Upper lobe of right lung (tissue), 1 donor: ENCODE measurements at places on chromosomes 3 and 15. TPM values are rescaled to one million over a fixed set of nuclear protein-coding genes. Genes with fewer than 3 reads are reported as not detected.

Gene COMMD4
- 57.5 TPM for total RNA-seq

Gene IQCH
- total RNA-seq, result 0.93 TPM

Gene SEMA5B
- 2.3 TPM for total RNA-seq

Gene PAK2
- 77.8 TPM for total RNA-seq

Gene KCNMB3
- total RNA-seq, result 2.5 TPM

DNA sequence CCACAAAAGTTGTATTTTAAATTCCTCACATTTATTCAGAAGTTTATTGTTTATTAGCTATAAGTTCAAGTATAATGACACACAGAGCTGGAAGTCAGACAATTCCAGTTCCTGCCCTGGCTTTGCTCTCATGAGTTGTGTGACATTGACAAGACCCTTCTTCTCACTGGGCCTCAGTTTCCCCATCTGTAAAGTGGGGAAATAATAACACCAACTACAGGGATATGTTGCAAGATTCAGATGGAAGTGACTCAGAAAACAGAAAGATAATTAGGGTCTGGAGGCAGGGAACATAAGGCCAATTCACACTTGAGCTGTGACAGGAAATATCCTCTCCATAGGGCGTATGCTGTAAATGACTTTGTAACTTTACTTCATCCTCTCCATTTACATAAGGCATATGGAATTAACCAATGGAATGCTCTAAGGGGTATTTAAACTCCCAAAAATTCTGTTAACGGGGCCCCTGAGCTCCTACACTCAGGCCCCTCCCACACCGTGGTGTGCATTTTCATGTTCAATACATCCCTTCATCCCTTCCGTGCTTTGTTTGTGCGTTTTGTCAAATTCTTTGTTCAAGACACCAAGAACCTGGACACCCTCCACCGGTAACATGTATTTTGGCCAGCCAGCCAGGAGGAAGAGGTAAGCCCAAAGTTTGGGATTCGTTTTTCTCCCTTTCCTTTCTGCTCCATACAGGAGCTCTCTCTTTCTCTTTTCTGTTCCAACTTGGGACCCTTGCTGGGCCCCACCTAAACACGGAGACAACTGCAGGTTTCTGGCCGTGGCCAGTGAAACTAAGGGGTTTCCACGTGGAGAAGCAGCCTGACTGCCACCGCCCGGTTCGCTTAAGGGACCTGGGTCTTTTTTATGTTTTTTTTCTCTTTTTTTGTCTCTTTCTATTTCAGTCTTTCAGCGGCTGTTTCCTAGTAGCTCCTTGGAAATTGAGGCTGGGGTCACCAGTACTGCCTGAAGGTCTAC is 16.9 kb downstream of the CYP11A1 start:
- DNase-seq, result no peak

GRCh38 chr3:59288951-59289350 is 239.1 kb upstream of the CFAP20DC start:
- DNase-seq, result no peak

DNA sequence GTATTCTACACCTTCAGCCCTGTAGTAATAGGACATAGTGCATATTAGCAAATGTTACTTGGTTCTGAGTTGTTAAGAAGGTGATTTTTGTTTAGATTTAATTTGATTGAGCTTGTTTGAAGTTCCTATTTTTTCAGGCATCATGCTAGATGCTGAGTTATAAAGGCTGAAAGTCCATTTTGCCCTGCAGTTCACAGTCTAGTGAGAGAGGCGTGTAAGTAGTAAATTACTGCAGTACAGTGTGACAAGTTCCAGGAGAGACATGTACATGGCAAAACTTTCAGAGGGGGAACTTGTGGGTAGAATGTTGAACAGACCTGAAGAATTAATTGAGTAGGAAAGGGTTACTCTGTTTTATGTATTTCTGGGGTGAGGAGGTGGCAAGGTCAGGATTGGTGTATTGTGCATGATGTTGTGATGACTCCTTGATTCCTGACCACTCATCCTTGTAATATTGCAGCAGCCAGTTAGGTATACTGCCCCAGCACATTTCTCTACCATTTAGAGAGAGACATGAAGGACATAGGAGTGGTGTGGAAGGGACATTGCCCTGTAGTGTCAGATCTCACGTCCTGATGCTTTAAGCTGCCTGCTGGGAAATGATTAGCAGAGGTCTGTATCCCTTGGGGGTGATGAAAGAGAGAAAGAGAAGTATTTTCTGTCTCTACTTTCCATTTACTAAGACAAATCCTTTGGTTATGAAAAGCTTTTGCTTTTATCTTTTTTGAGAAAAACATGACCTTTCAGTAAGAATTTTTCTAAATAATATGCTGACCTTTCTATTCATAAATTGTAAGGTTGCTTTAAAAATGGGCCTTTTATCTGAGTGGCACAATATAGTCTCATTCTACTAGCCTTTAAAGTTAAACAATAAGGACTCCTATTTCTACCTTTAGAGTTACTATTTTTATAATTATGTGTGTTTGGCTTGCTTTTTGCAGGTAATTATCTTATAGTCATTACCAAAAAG is 16.9 kb downstream of the SACM1L start:
- no peak for DNase-seq

DNA sequence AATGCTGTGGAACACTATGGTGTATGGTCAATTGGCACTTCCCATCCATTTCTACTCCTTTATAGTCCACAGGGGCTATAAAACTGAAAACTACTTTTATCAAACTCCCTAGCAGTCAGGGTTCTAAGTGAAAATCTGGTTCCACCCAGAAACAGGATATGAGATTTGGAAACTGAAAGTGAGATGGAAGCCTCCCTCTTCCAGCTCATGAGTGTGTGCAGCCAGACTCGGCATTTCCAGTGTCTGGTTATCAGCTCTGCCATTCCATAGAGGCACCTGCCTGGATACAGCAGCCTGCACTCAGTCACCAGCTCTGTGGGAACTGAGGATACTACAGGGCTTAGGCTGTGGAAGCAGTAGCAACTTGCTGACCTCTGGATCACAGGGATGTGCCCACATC is 14.7 kb upstream of the PLA2G4F start:
- DNase-seq, result no peak

DNA sequence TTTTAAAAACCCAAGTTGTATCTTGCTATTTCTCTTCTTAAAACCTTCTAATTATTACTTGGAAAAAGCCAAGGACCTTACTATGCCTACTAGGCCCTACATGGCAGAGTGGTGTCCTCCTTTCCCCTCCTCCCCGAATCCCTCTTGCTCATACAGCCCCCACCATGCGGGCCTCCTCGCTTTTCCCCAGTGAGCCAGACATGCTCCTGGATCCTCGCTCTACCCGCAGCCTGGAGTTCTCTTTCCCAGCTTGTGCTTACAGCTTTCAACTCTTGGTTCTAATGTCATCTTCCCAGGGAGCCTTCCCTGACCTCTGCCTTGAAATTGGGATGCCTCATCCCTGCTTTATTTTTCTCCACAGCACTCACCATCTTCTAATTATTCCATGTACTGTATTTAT is 111.8 kb upstream of the TLE3 start:
- no peak for DNase-seq

DNA sequence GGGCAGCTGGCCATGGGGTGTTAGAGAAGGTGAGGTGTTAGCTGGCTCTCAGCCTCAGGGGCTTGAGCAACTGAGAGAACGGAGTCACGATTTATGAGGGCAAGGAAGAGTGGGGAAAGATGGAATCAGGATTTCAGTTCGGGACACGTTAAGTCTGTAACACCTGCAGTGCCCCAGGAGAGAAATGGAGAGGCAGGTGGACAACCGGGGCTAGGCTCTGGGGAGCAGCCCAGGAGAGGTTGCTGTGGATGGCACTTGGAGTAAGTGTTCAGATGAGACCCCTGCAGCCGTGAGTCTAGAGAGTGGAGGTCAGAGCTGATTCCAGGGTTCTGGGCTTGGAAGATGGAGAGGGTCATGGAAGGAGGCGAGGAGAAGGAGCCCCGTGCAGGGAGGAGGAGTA is 237.9 kb downstream of the OCA2 start:
- DNase-seq, result no peak

DNA sequence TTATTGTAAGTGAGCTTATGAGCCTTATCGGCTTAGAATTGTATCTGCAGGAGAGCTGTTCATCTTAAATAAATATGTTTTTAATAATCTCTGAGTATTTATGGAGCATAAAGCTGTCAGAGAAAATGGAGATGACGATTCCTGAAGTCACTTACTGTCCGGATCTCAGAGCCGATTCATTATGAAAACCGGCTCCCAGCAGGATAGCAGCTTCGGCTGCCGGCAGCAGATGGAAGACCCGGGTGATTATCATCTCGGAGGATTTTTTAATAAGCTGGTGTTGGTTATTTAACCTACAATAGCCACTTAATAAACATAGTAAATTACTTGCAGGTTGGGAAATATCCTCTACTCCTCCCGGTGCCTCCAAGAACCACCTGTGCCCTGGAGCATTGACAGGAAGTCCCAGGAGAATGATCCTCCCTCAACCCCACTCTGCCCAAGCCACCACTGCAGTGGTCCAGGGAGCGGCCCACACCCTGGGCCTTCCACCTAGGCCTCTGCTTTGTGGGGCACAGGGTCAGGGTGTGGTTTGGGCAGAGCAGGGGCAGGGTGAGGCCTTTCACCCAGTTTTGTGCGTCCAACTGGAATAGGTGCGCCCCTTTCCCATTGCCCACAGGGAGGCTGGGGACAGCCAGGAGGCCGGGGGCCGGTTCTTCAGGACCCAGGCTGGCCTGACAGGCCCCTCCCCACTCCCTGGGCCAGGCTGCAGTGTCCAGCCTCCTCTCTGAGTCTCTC is 42.2 kb upstream of the PRR23E start:
- DNase-seq, result peak; percentile 50

- DNase-seq, result no peak
These were observed 69.5 kb upstream of the VEPH1 start for GRCh38 chr3:157572559-157573270.

- DNase-seq, result no peak
These were observed 285.5 kb upstream of the ICE2 start for GRCh38 chr15:60764408-60764963.
